ENCODE measurements at places on chromosomes 16 and 17.

- DNase-seq: no peak
Measured at GRCh38 chr16:81810894-81811538, 31.9 kb downstream of the PLCG2 start.

GRCh38 chr16:11249233-11250061 is 6.6 kb downstream of the SOCS1 start:
- no peak for DNase-seq

DNA sequence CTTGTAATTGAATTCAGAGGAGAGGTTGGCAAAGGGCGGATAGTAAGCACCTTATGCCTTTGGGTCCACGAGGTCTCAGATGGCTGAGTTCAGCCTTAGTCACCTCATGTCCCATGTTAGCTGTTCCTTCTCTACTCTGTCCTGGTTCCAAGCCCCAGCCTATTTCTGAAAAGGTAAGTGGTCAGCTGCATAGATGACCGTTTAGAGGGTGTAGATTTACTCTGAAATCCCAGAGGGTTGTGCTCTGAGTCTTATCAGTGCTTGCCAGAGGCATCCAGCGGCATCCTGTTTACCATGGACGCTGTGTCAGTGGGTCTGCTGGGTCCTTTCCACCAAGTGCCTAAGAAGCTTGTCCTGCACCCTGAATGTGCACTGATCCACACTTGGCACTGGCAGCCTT is 1.9 kb downstream of the ZNF778 start:
- no peak for DNase-seq

GRCh38 chr16:73002866-73003265 is 45.1 kb downstream of the ZFHX3 start:
- no peak for DNase-seq

DNA sequence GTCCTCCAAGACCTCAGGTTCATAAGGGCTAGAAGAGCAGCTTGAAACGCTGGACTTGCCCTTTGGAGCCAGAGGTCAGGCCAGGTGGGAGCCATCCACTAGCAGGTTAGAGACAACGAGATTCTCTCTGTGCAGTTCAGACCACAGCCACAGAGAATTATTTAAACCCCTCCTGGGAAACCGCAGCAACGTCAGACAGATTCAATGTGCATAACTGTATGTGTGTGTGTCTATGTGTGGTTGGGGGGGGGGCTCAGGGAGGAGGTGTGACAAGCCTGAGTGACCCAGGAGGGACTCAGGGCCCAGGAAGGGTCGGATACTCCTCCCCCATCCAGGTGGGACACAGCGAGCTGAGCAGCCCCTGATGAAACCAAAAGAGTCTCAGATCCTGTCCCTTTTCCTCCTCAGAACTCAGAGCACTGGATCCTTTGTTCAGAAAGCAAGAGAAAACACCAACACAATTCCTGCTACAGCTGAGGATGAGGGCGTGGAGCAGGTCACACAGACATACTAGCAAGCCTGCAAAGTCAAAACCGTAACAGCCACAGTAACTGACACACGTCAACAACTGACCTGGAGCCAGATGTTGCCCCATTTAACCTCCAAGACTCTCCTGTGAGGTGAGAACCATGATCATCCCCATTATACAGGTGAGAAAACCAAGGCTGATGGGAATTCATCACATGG is 66.8 kb downstream of the XYLT1 start:
- DNase-seq: no peak

All from NCI-H2081 treated with DMSO at 0.1 percent for 48 hours (cell line).